PC-3 (cell line): ENCODE measurements at places on chromosomes 3 and 15.

- DNase-seq = peak; percentile 19
These were observed 6.2 kb downstream of the ESYT3 start for GRCh38 chr3:138440596-138440995.

- DNase-seq = peak; percentile 93
These were observed 37.8 kb downstream of the CCNL1 start for GRCh38 chr3:157122116-157122515.

- no peak for DNase-seq
These were observed 14.1 kb downstream of the SLMAP start for GRCh38 chr3:57770009-57770827.

DNA sequence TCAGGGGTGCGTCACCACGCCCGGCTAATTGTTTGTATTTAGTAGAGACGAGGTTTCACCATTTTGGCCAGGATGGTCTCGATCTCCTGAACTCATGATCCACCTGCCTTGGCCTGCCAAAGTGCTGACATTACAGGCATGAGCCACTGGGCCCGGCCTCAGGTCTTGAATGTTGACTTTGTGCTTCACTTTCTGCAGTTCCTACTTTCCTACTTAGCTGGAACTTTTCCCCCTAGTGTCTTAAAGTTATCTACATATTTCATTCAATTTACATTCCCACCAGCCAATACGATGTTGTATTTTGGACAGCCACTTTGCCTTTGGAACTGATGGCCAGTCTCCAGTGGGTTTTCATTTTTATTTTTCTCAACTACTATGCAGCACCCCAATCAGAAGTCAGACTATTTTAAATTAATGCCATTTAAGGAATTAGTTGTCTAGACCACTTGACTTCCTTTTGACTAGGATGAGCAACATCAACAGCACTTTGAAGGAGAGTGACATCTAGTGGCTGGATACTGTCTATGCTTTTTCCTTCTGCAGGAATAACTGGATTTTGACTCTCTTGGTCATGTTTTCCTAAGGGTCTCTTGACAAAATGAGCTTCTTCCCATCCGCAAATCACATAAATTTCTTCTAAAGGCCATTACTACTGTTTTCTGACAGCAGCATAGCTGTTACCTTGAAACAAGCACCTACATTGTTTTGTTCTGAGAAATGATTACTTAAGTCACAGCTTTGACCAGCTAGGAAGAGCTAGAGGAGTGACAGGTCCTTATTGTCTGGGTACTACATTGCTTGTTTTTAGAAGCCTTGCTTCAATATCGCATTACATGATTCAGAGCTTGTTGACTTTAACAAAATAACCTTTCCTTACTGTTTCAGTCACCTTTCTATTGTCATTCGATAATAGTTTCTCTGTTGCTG is 140.2 kb downstream of the ITPR1 start:
- DNase-seq = peak; percentile 77

DNA sequence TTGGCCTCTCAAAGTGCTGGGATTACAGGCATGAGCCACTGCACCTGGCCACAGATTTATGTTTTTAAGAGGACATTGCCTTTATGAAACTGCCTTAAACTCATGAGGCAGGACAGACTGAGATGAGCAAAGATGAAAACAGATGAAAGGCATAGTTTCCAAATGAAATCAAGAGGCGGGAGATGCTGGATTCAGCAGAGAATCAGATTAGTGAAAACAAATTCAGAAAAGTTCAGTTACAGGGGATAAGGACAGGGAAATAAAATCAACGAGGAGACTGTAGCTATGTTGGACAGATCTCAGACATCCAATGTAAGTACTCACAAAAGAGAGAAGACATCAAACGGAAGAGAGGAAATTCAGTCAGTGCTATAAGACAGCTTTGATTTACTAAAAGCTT is 68.1 kb downstream of the ADAMTSL3 start:
- no peak for DNase-seq

GRCh38 chr3:127039719-127040118 is 56.8 kb downstream of the PLXNA1 start:
- DNase-seq = no peak

GRCh38 chr3:71694358-71694999 is 30.7 kb downstream of the EIF4E3 start:
- peak; percentile 18 for DNase-seq

GRCh38 chr15:67063689-67064606 is 1.5 kb upstream of the SMAD3 start:
- DNase-seq = no peak

DNA sequence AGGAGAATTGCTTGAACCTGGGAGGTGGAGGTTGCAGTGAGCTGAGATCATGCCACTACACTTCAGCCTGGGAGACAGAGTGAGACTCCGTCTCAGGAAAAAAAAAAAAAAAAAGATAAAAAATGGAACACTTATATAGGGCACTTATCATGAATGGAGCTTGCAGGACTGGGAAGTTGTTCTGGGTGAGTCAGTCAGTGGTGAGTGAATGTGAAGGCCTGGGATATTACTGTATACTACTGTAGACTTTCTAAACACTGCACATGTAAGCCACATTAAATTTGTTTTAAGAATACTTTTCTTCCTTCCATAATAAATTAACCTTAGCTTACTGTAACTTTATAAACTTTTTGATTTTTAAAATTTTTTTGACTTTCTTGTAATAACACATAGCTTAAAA is 59.8 kb downstream of the SFMBT1 start:
- DNase-seq = no peak

DNA sequence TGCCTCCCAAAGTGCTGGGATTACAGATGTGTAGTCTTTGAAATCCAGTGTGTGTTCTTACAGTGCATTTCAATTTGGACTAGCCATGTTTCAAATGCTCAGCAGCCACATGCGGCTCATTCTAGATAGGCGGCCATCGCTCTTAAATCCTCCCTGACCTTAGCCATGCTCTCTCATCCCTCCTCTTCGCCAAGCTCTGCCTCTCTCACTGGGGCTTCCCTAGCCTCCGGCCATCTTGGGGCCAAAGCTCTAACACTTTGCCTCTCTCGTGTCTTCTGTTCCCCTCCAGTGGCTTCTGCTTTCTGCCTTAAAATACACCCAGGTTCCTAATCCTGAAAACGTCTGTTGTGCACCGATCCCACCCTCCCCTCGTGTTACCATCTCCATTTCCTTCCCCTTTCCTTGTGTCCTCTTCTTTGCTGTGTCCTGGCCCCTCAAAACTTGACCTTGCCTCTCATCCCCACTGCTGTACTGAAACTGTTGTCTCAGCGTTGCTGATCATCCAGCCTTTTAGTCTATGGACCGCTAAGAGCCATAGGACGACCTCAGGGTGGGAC is 1.4 kb upstream of the GHRL start:
- DNase-seq = no peak

- DNase-seq = no peak
These were observed 53.9 kb downstream of the BOC start for GRCh38 chr3:113265231-113265630.

- DNase-seq = no peak
These were observed 41.8 kb downstream of the GRK7 start for GRCh38 chr3:141804778-141805639.

- peak; percentile 52 for DNase-seq
These were observed 52.8 kb downstream of the RGMA start for GRCh38 chr15:93035953-93036810.

DNA sequence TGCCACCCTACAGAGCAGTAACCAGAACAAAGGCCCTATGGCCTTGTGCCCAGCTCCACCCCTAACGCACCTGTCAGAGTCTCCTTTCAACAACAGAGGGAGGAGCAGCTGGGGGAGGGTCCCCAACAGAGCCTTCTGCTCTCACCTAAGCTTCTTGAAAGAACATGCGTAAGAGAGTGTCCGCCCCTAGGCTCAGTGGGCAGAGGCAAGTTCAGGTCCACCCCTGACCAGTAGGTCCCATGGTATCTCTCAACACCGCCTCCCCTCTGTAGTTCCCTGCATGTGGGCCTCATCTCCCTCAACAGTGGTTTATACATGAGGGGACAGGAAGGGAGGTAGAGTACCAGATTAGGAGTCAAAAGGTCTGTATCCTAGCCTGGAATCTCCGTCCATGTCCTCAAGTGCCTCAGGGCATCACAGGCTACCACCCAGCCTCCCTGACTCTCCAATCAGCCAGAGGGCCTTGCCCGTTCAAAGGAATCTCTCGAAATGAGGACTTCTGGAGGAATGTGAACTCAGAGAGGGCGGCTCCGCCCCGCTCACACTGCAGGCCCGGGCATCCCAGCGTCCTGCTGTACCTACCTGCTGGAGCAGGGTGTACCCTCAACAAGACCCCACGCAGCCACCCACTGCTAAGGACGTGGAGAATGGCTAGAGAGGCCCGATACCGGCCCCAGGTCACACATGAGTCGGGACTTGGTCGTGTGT is 680 bp downstream of the POC1A start:
- DNase-seq = peak; percentile 67

GRCh38 chr3:16511681-16512434 is 1.6 kb downstream of the RFTN1 start:
- DNase-seq = no peak

GRCh38 chr3:44100298-44100695 is 141.4 kb upstream of the TOPAZ1 start:
- DNase-seq = no peak

- DNase-seq = no peak
These were observed 129.7 kb downstream of the ARNT2 start for GRCh38 chr15:80533790-80534333.

DNA sequence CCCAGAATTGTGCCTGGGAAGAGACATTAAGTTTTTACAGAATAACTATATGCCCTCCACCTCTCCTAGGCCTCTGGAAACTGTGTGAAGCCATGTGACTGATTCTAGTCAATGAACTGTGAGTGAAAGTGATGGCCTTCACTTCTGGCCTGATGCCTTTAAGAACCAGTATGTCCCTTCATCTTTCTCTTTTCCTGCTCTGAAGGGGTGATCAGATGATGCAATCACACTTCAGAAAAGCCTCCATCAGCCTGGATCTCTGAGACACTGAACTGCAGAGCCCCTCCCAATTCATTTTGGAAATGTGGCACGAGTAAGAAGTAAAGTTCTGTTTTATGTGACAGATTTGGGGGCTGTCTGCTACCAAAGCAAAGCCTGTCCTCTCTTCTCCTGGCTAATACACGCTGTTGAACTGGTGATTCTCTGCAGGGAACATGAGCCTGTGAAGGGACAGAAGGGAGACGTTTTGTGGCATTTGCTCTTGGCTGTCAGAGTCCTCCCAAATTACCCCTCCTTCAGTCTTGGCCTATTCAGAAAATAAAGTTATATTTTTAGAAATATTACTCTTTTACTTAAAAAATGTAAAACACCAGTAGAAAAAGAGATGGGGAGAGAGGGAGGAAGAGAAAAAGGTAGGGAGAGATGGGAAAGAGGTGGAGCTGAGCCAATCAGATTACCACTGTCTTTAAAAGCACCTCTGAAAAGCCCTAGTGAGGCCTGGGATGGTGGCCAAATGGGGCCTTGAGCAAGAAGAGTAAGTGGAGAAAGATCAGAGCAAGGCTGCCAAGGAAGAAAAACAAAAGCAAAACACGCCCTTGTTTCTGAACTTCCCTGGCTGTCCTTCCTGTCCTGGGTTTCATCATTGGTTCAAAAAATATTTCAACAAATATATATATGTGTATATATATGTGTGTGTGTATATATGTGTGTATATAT is 40.9 kb upstream of the RYK start:
- peak; percentile 13 for DNase-seq

DNA sequence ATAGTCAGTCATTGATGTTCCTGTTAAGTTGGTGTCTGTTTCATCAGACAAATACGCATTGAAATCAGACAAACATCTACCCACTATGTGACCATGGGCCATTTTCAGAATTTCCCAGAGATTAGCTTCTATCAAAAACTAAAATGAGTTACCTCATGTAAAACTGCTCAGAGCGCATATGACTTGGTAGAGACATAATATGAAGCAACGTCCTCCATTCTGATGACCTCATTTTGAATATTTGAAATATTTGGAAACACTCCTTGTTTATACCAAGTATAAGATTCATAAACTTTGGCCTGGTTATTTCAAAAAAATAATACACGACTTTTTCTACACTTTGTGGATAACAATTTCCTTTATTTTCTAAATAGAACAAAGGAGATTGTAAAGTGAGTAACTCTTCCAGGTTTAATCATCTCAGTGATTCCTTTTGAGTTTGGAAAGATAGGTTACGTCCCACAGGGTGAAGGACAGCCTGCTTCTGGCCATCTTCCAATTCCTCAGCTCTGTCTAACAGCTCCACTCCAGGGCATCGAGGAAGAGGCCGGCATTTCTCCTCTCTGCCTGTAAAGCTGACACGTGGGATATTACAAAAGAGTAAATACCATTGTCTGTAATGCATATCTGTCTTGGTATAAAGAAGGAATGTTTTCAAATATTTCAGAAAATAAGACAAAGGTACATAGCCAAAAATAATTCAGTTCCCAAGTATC is 122.6 kb downstream of the CADM2 start:
- DNase-seq = peak; percentile 6

DNA sequence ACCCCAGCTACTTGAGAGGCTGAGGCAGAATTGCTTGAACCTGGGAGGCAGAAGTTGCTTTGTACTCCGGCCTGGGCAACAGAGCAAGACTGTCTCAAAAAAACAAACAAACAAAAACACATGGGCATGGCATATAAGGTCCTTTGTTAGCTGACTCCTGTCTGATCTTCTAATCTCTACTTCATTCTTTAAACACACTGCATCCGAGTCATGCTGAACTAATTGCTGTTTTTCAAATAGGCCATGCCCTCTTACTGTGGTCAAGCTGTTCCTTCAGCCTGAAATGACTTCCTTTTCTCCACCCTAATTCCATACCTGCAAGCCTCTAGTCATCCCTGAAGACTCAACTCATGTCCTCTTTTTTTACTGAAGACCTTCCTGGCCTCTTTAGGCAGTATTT is 22.3 kb upstream of the SLMAP start:
- DNase-seq = peak; percentile 37

DNA sequence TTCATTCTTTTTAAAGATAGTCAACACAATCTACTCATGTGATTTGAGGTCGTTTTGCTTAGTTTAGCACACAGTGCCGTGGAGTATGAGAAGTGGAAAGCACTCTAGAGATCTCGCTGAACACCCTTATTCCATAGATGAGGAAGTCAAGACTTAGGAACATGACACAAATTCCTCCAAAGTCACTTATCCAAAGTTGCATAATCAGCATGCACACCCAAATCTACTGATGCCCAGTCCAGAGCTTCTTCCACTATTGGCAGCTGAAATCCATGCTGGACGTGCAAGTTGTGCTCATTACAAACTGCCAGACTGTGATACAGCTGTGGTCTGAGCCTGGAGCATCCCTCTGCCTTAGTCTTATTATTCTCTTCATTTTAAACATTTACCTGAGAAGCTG is 83.5 kb upstream of the ZNF280D start:
- no peak for DNase-seq

DNA sequence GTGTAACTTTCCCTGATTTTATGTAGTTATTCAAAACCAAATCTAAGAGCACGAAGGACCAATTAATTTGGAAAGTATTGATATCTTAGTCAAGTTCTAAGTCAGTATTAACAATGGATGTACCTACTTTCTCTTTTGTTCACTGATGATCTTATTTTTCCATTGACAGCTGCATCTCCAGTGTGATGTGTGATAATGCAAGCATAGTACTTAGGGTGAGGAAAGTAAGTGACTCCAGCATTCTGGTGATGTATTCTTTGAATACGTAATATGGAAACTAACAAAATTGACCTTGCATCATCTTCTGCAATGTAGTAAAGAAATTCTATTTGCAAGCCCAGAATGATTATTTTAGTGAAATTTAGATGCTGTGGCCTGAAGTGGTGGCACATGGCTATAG is 22.4 kb downstream of the FBXW12 start:
- no peak for DNase-seq
